ENCODE measurements at places on chromosomes 6 and 20.

DNA sequence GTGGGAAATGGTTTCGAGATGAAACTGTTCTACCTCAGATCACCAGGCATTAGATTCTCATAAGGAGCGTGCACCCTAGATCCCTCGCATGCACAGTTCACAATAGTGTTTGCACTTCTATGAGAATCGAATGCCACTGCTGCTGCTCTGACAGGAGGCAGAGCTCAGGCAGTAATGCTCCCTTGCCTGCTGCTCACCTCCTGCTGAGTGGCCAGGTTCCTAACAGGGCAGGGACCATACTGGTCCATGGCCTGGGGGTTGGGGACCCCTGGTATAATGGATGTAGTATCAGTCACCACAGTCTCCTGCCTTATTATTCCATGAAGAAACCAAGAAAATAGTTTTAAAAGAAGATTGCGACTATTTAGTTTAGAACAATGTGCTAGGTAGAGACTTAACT is 127.5 kb downstream of the BCKDHB start:
- no peak for DNase-seq

GRCh38 chr6:9933677-9934076 is 481.2 kb downstream of the TFAP2A start:
- no peak for DNase-seq

DNA sequence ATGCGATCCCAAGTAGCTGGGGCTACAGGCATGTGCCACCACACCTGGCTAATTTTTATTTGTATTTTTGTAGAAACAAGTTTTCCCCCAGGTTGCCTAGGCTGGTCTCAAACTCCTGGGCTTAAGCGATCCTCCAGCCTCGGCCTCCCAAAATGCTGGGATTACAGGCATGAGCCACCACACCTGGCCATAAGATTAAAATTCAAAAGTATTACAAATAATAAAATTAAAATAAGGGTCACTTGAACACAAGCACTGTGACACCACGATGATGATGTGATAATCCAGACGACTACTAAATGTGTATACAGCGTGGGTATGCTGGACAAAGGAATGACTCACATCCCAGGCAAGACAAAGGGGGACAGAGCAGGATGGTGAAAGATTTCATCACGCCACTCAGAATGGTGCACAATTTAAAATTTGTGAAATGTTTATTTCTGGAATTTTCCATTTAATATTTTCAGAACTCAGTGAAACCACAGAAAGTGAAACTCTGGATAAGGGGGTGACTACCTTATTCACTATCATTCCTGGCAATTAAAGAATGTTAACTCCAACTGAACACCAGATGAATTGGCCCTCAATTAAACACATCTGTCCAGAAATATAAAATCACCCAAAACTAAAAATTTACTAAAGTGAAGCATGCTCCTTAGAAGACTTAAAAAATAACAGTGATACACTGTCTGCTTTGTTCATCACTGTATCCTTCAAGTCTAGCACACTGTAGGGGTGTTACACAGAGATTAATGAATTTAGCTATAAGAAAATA is 13.1 kb downstream of the B4GALT5 start:
- DNase-seq, result no peak

- DNase-seq, result no peak
Measured at GRCh38 chr20:35663516-35664465, 909 bp downstream of the CPNE1 start.

- no peak for DNase-seq
Measured at GRCh38 chr6:53313784-53314400, 34.9 kb downstream of the ELOVL5 start.

DNA sequence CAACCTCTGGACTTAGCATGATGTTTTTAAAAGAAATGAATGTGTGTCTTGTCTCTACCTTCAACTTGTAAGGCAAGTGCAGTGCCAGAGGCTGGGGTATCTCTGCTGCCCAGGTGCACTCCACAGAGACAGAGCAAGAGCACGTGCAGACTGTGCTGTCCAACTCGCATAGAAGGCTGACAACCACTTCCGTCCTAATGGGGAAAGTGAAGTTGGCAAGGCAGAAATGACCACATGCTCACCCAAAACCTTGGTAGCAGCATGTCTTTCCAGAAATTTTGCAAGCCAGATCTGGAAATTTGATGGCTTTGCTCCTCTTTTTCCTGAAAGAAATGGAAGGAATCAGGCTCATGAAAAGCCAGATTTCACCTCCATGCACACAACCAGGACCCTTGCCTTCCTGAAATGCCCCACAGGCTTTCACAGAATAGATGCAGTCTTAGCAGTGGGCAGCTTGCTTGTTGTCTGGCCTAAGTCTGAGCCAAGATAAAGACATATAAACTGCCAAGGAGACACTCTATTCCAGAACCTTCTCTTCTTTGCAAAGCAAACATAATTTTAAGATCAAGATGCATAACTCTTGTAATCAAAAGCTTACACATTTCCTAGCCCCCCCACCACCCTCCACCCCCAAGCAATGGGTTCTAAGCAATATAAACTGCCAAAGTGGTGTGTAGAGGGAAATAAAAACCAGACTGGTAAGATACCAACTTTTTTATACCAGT is 26.8 kb downstream of the SLC22A3 start:
- DNase-seq, result no peak

DNA sequence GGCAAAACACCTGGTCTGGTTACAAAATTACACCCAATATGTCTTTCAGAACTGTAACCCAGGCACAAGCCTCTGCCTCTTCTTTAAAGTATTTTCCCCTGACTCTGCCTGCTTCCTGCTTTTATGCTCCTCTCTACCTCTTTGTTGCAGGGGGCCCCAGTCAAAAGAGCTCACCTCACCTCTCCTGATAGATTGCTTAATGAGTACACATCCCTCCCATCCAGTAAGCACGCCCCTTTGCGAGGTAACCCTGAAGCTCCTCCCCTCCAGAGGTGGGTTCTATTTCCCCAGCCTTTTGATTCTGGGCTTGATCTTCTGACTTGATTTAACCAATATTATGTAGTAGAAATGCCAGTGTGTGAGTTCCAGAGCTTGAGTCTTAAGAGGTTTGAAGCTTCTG is 56.6 kb upstream of the EYA2 start:
- no peak for DNase-seq

GRCh38 chr20:54848262-54848661 is 372.9 kb downstream of the DOK5 start:
- no peak for DNase-seq

GRCh38 chr20:60024245-60024644 is 66.0 kb downstream of the CDH26 start:
- no peak for DNase-seq

All from Right ventricle myocardium superior (tissue), 1 donor.